ENCODE measurements at places on chromosomes 7 and 10. TPM values are rescaled to one million over a fixed set of nuclear protein-coding genes. Genes with fewer than 3 reads are reported as not detected.
A peak's percentile ranks its signal among the peaks of the same experiment; 100 is the strongest.

Gene PILRB
- total RNA-seq, result 24.5 TPM

Gene MYH16
- total RNA-seq, result not detected

Gene NPTX2
- not detected for total RNA-seq

DNA sequence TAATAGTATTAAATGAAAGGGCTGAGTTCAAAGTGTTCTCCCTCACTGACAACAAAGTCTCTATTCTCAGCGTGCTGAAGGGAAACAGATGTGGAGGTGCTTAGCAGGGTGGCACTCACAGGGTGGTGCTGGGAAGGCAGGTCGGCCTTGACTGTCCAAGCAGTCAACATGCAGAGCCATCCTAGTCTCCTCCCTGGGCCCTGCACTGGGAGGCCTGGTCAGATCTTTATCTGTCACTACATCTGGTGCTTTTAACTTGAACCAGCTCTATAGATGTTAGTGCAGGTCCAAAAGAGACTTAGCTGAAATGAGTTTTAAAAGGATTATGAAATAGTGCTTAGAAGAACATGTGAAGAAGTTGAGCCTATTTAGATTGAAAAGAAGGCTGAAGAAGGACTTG, 82.1 kb downstream of the AVL9 start:
- H3K36me3 ChIP-seq, result peaks cover 5% of the 10 kb centered on the region
- H3K4me1 ChIP-seq, result no peaks in the 10 kb centered on the region
- H3K27me3 ChIP-seq, result no peaks in the 10 kb centered on the region
- no peak overlapping the region for H3K4me3 ChIP-seq

DNA sequence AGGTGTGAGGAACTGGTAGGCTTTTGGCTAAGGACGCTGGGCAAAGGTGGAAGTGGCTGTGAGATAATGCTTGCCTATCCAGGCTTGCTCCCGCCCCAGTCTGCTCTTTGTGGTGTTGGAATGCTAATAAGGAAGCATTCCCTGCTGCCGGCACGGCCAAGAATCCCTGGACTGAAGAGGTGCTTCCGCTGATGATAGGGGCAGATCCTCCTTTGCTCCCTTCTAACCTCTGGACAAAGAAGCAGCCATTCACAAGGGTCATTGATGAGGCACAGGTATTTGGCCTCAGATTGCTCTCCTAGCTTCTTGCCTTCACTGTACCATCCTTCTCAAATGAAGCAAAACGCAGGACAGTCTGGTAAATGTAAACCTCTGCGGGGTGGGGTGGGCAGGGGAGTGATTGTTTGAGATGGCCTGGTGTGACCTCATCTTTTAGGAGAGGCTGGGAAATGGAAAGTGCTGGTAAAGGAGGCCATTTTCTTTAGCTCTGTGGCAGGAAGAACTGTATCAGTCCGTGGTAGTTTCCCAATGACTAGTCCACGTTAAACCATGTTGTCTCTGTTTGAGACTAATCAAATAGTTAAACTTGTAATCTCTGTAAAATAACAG, 1.7 kb downstream of the PGAM1 start:
- peaks cover 45% of the 10 kb centered on the region for H3K4me1 ChIP-seq
- H3K4me3 ChIP-seq, result peak overlapping the region; percentile 89
- DNase-seq, result peak; percentile 37
- peaks cover 3% of the 10 kb centered on the region for H3K27me3 ChIP-seq
- H3K36me3 ChIP-seq, result peaks cover 58% of the 10 kb centered on the region

DNA sequence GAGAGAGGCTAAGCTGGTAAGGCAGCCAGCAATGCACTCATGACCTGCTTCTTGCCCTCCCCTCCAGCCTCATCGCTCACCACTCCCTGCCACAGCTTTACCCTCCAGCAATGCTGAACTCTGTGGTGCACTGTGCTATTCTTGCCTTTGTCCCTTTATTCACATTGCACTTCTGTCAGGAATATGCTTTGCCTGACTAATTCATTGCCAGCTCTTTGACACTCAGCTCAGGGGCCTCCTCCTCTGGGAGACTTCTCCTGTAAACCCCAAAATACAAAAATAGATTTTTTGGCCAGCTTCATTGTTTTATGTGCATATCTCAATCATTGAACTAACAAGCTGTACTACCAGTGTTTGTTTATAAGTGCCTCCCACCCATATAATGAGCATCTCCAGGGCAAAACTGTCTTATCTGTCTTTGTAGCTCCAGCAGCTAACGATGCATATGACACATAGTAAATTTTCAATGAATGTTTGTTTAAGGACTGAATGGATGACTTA, 8.2 kb downstream of the CNNM1 start:
- no peak overlapping the region for H3K4me3 ChIP-seq
- DNase-seq, result no peak
- H3K4me1 ChIP-seq, result no peaks in the 10 kb centered on the region
- H3K27me3 ChIP-seq, result peaks cover 16% of the 10 kb centered on the region

DNA sequence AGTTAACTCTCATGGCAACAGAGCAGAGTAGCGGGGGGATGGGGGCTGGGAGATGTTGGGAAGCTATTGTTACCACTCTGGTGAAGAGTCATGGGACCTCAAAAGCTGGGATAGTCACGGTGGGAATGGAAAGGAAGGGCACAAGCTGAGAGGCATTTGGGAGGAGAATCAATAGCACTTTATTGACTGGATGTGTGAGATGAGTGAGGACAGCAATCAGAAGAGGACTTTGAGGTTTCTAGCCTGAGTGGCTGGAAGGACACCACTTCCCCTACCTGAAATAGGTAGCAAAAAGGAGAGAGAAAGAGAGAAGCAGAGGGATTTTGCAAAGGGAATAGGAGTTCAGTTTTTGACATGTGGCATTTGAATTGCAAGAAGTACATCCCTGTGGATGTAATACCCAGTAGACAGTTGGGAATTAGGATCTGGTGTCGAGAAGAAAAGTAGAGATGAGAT, 27.2 kb downstream of the SCD start:
- no peak overlapping the region for H3K27ac ChIP-seq
- H3K27me3 ChIP-seq, result no peaks in the 10 kb centered on the region
- DNase-seq, result no peak
- H3K4me3 ChIP-seq, result no peak overlapping the region
- peaks cover 37% of the 10 kb centered on the region for H3K4me1 ChIP-seq

GRCh38 chr10:131121511-131122035, 189.9 kb downstream of the TCERG1L start:
- DNase-seq, result no peak
- no peaks in the 10 kb centered on the region for H3K36me3 ChIP-seq
- no peaks in the 10 kb centered on the region for H3K27me3 ChIP-seq
- no peaks in the 10 kb centered on the region for H3K4me1 ChIP-seq
- no peak overlapping the region for H3K4me3 ChIP-seq

DNA sequence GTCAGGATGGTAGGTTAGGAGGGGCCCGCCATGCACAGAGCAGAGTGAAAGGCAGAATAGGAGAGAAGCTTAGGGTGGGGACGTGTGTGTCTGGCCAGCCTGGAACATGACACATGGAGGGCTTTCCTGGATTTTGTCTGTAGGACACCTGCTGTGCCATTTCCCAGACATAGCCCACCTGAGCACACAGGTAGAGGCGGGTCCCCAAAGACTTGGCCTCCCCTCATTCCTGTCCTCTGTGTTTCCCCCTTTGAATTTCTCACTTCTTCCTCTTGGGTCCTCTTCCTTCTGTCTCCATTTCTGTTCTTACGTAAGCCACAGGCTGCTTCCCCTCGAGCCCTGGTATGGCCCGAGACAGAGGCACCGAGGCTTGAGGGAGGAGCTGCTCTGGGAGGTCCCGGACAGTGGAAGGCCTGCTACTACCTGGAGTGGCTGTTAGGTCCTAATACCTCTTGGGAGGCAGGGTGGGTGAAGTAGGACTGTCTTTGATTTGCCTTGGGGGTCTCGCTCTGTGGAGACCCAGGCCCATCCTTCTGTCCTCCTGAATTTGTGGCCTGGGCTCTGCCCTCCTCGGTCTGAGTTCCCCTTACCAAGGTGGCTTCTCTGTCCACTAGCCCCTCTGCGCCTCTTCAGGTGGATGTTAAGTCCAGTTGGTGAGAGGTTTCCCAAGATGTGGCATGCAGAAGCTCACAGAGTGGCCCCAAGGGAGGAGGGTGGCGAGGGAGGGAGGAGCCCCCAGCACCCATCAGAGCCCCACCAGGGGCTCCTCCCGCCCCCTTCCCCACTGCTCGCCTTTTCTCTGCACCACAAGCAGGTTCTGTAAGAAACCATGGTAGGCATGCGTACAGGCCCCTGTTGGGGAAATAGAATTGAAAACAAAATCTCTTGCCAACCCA, 5.5 kb downstream of the ZNF775 start:
- no peak for DNase-seq
- H3K27me3 ChIP-seq, result no peaks in the 10 kb centered on the region
- no peak overlapping the region for H3K27ac ChIP-seq
- H3K36me3 ChIP-seq, result no peaks in the 10 kb centered on the region
- H3K4me3 ChIP-seq, result no peak overlapping the region
- peaks cover 13% of the 10 kb centered on the region for H3K4me1 ChIP-seq
